ENCODE measurements at places on chromosomes 3 and 15. TPM values are rescaled to one million over a fixed set of nuclear protein-coding genes. Genes with fewer than 3 reads are reported as not detected.

RTP3 gene
- not detected for polyA plus RNA-seq

CCDC13 gene
- 1.1 TPM for polyA plus RNA-seq

C3orf62 gene
- 1.5 TPM for polyA plus RNA-seq

KCNAB1 gene
- 0.26 TPM for polyA plus RNA-seq

HDDC3 gene
- polyA plus RNA-seq = 29.4 TPM

ADAMTS17 gene
- polyA plus RNA-seq = not detected

SACM1L gene
- 14.9 TPM for polyA plus RNA-seq

CNTN6 gene
- polyA plus RNA-seq = not detected

SEC22C gene
- 30.1 TPM for polyA plus RNA-seq

GPR160 gene
- 40.9 TPM for polyA plus RNA-seq

CYP11A1 gene
- not detected for polyA plus RNA-seq

BNIP2 gene
- polyA plus RNA-seq = 98.8 TPM

FOXB1 gene
- not detected for polyA plus RNA-seq

TGM5 gene
- polyA plus RNA-seq = not detected

CAND2 gene
- 0.35 TPM for polyA plus RNA-seq

BFSP2 gene
- 2.8 TPM for polyA plus RNA-seq

KATNBL1 gene
- 51.6 TPM for polyA plus RNA-seq

GPR149 gene
- not detected for polyA plus RNA-seq

IL5RA gene
- polyA plus RNA-seq = 2.8 TPM

GALNT15 gene
- polyA plus RNA-seq = not detected

UCN2 gene
- not detected for polyA plus RNA-seq

PRSS50 gene
- not detected for polyA plus RNA-seq

MINAR1 gene
- polyA plus RNA-seq = 0.08 TPM

AGBL1 gene
- not detected for polyA plus RNA-seq

SPINK8 gene
- not detected for polyA plus RNA-seq

HRG gene
- not detected for polyA plus RNA-seq

CAMK1 gene
- polyA plus RNA-seq = 0.65 TPM

AADAC gene
- not detected for polyA plus RNA-seq

SLC28A2 gene
- not detected for polyA plus RNA-seq

MCTP2 gene
- polyA plus RNA-seq = 12.2 TPM

GOLGA8S gene
- not detected for polyA plus RNA-seq

PYGO1 gene
- polyA plus RNA-seq = not detected

CFAP100 gene
- polyA plus RNA-seq = not detected

Measured in IgD-negative memory B cell (primary cell).